ENCODE measurements at places on chromosomes 7 and 10.

DNA sequence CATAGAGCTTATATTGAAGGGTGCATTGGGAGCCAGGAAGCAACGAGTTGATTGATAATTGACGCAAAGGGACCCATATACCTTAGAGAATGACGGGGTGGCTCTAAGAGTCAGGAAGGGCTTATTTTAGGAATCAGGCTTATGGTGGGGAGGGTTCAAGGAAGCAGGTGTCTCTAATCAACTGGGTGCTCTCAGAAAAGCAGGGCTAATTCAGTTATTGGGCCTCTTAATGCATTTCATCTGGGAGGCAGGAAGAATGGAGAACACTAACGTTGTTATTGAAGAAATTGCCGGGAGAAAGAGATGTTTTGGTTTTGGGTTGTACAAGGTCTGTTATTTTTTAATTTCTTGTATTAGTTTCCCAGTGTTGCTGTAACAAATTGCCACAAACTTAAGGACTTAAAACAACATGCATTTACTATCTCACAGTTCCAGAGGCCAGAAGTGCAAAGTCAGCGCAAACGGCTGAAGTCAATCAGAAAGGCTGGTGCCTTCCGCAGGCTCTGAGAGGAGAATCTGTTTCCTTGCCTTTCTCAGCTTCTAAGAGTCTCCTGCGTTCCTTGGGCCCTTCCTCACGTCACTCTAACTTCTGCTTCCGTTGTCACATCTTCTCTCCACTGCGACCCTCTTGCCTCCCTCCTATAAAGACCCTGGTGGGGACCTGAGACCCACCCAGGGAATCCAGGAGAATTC lies 328.4 kb upstream of the C7orf33 start:
- no peak for DNase-seq

DNA sequence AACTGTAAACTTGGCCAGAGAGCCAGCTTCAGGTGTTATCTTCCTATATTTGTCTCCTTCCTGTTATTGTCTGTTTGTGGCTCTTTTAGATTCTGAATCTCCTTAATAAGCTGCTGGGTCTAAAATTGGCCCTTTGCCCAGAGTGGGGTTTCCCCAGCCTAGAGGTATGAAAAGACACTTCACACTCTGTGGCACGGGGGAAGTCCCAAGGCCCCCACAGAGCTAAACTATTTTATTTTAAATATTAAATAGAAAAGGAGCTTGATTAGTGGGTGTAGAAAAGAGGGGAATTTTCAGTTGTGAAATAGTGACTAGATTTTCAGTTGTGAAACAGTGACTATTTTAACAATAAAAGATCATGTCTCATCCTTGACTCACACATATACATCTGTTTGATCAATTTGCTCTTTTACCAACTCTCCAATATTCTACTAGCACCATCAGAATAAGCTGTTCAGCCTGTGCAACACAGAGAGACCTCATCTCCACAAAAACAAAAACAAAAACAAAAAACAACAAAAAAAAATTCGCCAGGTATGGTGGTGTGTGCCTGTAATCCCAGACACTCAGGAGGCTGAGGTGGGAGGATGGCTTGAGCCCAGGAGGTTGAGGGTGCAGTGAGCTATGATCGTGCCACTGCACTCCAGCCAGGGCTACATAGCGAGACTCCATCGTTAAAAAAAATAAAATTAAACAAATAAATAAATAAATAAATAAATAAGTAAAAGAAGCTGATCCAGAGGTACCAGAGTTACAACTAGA lies 24.9 kb upstream of the ADO start:
- DNase-seq = peak; percentile 87

DNA sequence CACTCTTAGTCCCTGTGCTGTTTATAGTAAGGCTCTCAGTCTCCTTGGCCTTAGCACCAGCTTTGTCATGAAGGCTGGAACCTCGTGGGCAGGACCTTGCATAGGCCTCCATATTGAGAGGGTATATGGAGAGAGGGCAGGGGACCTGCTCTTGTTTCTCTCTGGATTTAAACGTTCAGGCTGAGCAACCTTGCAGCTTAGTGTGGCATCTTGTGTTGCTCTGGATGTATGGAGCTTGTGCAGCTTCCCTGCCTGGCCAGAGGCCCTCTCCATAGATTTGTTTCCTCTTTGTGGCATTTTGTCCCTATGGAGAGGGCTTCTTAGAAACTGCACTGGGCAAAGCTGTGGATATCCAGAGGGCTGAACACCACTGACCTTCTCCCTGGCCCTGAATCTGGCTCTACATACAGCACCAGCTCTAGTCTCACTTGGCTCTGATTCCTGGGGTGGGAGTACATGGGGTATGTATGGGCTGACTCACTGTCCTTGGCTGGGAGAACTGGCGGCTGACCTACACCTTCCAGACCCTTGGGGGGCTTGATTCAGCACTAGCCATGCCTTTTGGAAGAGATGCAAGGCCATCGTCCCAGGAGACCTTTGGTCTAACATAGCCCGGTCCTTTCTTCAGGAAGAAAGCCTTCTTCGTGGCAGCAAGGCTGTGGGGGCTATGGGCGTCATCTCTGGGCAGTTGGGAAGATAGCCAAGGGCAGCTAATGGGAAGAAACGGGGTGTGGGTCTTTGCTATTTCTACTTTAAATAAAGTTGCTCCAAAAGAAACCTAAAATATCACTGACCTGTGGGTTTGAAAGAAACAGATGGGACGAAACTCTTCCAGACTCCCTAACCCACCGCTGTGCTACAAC lies 30.5 kb downstream of the ITPRIP start:
- no peak for DNase-seq

GRCh38 chr10:32911285-32912016 lies 46.6 kb downstream of the ITGB1 start:
- DNase-seq = no peak

DNA sequence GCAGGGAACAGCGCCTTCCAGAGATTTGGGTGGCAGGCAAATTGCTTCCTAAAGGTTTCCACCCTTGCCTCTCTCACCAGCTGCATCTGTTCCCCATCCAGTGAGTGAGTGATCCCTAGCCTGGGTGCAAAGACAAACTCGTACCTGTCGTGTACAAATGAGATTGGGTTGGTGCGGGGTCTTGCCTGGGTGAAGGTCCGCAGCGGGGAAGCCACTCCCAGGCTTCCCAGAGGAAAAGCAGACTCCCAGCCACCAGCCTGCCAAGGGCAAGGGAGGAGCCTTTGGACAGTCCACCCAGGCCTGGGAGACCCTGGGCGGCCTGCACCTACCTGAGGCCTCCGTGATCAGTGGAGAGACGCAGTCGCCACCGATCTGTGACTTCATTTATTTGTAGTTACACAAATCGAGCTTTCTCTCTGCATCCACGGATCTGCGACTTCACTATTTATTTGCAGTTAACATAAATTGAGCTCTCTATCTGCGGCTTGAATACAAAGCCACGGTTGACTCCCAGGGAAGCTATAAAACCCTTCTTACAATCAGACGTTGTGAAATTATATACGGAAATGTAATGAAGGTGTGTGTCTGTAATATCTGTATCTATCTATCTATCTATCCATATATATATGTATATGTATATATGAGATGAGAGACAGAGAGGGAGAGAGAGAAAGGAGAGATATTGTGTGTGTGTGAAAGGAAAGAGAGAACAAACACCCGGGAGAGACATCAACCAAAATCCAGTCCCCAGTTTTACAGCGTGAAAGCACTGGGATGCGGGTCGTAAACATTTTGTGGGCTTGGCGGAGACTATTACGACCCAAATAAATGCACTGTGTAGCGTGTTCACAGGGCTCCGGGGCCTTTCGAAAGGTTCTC lies 3.0 kb upstream of the HOXA7 start:
- no peak for DNase-seq

GRCh38 chr10:42553064-42553407 lies 85.3 kb downstream of the ZNF33B start:
- DNase-seq = no peak

DNA sequence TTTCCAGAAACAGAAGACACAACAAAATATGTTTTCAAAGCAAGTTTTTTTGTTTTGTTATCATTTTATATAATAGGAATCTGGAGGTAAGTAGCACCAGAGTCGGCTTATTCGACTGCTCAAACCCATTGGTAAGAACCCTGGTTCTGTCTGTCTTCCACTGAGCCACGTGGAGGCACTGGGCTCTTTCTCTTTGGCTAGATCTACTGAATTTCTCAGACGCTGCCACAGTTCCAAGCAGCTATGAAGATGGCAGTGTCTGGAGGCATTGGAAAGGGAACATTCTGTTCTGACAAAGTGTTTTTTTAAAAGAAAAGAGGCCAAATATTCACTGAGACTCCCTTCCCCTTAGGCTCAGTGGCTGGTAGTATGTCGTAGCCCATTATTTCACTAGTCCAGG lies 338.8 kb downstream of the NRG3 start:
- no peak for DNase-seq

DNA sequence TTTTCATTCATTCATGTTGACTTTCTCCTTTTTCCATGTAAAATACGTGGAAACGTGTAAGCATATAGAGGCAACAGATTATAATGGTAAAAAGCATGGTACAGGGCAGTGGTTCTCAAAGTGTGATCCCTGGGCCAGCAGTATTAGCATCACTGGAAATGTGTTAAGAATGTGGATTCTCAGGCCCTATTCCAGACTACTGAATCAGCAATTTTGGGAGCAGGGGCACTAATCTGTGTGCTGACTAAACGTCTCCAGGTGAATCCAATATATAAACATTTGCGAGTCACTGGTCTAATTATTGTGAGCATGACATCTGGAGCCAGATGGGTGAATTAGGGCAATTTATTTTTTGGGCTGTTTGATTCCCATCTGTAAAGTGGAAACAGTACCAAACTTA lies 5.1 kb upstream of the GPR158 start:
- no peak for DNase-seq

- DNase-seq = peak; percentile 16
These were observed 409.0 kb upstream of the MGMT start for GRCh38 chr10:129057856-129058663.

DNA sequence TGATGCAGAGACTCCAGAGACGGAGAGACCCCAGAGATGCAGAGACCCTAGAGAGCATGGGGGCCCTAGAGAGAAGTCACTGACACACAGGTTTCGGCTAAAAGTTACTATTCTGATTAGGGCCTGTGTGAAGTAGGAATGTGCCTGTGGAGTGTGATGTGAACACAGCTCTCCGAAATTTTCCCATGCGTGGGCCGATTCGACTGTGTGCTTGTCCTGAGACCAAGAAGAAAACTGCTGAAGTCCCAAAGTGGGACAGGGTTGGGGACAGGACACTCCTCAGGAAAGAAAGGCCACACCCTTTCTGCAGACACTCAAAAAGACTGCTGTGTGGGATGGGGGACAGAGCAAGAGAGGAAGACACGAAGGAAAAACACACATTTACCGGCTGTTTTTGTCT lies 533.5 kb downstream of the PTPRN2 start:
- DNase-seq = no peak

DNA sequence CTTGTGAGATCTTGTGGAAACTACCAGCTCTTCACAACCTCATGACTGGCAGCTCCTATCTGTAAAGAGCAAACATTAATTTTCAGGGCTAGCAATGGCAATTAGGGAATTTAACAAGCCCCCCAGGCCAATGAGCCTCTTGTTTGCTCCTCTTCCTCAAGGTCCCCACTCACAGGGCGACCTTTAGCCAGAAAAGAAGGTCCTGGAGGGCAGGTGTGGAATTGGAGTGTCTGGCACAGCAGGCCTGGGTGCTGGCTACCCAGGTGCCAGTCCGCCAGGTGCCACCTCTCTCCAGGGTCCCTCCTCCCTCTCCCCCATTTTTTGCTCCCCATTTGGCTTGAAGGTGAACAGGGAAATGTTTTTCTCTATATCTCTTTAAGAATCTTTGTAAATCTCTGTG lies 1.9 kb upstream of the CEP55 start:
- no peak for DNase-seq

DNA sequence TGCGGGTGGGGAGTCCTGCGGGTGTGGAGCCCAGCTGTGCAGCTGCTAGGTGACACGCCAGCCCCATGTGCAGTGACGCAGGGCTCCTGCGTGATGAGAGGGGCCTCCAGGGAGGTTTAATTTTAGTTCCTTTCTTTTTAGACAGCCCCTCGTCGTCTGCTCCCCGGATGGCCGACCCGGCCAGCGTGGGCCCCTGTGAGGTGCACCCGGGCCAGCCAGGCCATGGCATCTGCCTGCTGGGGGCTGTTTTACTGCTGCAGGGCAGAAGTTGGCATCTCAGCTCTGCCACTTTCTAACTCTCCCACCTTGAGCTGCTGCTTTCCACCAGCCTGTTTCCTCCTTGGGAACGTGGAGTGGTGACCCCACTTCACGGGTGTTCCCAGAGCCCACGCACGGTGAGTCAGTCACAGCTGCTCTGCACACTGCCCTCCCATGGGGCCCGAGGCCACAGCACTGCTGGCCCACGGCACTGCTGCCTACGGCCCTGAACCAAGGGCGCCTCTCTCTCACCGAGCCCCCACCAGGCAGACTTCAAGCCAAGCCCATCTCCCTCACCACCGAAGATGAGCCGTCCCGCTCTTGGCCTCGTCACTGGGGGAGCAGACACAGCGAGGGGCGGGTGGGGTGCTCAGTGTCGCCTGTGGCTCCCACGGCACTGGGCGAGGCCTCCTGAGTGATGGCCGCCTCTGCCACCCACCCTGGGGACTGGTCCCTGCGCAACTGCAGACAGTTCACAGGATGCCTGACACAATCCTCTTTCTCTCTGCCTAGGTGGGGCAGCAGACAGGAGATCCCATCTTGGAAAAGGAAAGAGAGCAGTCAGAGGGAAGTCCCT lies 21.3 kb downstream of the CYP2W1 start:
- DNase-seq = no peak

DNA sequence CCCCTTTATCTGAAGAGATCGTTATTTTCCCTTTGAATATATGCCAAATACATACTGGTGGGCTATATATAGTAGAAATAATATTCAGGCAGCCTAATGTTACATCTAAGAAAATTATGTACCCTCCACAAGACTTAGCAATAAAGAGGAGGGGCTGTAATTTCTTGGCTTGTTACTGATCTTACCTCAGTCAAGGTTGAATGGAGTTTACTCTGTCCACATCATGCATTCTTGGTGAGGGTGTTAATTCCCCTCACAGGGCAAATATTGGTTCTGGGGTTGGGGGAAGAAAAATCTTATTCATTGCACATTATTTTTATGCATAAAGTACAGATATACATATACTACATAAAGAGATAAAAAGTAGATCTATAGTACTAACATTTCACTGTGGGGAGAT lies 145.8 kb upstream of the ANK3 start:
- DNase-seq = no peak

GRCh38 chr10:69655124-69655867 lies 25.2 kb downstream of the FAM241B start:
- DNase-seq = no peak

DNA sequence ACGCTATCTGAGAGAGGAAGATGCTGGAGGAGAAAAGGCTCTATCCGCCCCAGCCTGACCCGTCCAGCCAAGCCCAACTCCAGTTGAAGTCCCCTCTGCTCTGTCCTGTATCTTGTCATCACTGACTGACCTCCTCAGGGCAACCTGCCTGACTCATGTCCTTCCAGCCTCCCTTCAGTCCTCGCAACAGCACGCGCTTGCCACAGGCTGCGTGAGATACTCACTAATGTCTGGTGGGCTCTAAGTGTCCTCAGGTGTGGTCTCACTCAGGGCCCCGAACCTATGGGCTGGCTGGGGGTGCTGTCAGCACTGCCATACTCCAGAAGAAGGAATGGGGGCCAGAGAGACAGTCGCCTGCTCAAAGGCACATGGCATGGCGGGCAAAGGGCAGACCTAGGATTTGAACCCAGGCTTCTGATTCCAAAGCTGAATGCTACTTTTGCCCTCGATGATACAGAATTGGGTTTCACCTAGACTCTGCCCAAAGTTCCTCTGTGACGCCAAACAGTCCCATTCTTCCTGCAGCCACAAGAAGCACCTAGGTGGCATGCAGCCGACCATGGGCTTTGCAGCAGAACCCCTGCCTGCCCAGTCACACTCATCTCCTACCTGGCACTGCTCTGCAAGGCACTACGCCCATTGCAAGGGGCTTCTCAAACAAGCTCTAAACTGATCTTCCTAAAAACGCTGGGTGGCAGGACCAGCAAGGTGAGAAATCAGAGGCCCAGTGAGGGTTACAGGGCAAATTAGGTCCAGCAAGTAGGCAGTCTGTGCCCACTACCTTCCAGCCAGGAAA lies 8.5 kb downstream of the FAM53B start:
- DNase-seq = no peak

Measured in activated T-cell treated with anti-CD3 and anti-CD28 coated beads for 24 hours (primary cell).